ENCODE measurements at places on chromosomes 4 and X.

DNA sequence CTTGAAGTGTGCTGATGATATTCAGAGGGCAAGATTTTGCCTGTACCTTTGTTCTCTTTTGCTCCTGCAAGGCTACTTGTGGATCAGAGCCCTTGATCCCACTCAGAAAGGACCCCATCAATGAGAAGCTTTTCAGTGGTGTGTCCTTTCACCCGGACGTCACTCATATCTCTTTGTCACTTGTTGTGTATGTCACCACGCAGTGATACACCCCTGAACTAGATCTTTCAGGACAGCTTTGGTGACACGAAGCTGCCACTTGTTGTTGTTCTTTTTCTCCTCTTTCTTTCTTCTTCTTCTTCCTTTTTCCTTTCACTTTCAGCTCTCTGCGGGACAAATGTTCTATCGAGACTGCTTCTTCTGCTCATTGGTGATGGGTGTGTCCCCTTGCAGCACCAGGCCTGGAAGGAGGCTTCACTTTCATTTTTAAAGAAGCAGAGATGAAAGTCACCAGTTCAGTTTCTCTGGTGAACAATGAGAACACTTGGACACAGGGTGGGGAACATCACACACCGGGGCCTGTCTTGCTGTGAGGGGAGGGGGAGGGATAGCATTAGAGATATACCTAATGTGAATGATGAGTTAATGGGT is 83.6 kb downstream of the NBDY start:
- peak; percentile 61 for DNase-seq

- DNase-seq: no peak
Measured at GRCh38 chr4:83989835-83990234, 453.9 kb downstream of the GPAT3 start.

GRCh38 chr4:184384810-184385557 is 89.4 kb downstream of the IRF2 start:
- DNase-seq: no peak

DNA sequence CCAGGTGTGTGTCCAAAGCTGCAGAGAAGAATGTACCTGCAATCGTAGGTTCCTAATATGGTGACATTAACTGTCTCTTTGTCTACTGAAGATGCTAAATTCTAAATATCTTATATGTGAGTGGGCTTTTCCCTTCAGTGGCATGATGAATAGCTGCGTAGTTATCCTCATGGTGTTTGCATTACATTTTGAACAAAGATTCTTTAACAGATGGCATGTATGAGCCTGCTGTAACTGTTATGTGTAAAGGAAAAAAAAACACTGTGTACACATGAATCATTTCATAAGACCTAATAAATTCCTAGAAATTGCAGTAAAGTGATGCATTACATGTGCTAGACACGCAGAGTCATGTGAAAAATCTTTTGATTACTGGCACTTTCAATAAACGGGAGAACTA is 288.0 kb downstream of the SH2D1A start:
- no peak for DNase-seq

GRCh38 chrX:72396117-72396516 is 90.4 kb upstream of the CITED1 start:
- DNase-seq: no peak

DNA sequence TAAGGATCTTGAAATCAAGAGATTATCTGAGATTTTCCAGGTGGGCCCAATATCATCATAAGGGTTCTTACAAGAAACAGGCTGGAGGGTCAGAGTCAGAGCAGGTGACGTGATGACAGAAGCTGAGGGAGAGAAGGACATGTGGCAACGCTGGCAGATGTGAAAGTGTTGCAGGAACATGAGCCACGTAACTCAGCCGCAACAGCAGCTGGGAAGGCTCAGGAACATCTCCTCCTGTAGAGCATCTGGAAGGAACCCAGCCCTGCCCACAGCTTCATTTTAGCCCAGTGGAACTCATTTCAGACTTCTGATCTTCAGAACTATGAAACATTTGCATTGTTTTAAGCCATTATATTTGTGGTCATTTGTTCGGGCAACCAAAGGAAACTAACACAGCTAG is 156.3 kb upstream of the VEGFC start:
- no peak for DNase-seq

- DNase-seq: no peak
Measured at GRCh38 chrX:9196961-9197640, 163.2 kb upstream of the FAM9B start.

- no peak for DNase-seq
Measured at GRCh38 chr4:86092684-86093083, 267.2 kb downstream of the MAPK10 start.

Data from CD4-positive, alpha-beta T cell treated with Interleukin-10 for 1 hour (primary cell).